Renal pelvis (tissue), 12 donors: ENCODE measurements at places on chromosomes 7 and 10. TPM values are rescaled to one million over a fixed set of nuclear protein-coding genes. Genes with fewer than 3 reads are reported as not detected.

The PRTFDC1 gene
- polyA plus RNA-seq = 34.5 TPM

- no peak for DNase-seq
Measured at GRCh38 chr10:8403711-8404371, 349.4 kb downstream of the GATA3 start.

GRCh38 chr7:41796331-41796730 lies 93.4 kb upstream of the INHBA start:
- DNase-seq = no peak

The TFPI2 gene
- polyA plus RNA-seq = 10.8 TPM

- DNase-seq = no peak
Measured at GRCh38 chr10:71268247-71268691, 50.8 kb upstream of the SLC29A3 start.

GRCh38 chr10:14601872-14602725 lies 172.6 kb downstream of the FAM107B start:
- no peak for DNase-seq

- peak; percentile 1 for DNase-seq
Measured at GRCh38 chr7:156305351-156305750, 335.2 kb upstream of the RNF32 start.

The NPY4R2 gene
- not detected for polyA plus RNA-seq

- DNase-seq = no peak
Measured at GRCh38 chr10:43218951-43219837, 47.7 kb downstream of the RASGEF1A start.

The LMOD2 gene
- 0.25 TPM for polyA plus RNA-seq

The RBP3 gene
- 0.23 TPM for polyA plus RNA-seq

DNA sequence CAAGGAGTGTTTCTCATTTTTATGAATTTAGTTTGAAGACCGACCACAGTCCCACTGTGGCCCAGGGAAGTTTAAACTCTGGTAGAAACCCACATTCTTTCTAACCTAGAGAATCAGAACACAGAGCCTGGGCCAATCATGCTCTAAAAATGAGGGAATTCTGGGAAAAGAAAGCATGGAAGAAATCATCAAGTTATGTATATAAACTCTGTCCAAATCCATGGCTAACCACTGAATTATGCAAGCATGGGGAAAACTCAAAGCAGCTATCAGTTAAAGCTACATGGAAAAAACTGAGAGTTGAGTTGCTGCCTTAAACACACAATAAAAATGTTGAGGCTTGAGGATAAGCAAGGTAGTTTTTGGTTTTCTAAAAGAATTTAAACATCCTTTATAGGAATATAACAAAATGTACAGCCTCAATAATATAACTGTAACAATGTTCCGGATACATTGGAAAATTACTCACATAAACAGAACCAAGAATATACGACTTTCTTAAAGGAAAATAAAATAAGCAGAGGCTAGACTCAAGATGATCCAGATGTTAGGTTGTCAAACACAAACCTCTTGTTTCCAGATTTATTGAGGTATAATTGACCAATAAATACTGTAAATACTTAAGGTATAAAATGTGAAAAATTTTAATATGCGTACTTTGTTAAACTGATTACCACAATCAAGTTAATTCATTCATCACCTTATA lies 311.2 kb upstream of the GNAI1 start:
- DNase-seq = no peak

DNA sequence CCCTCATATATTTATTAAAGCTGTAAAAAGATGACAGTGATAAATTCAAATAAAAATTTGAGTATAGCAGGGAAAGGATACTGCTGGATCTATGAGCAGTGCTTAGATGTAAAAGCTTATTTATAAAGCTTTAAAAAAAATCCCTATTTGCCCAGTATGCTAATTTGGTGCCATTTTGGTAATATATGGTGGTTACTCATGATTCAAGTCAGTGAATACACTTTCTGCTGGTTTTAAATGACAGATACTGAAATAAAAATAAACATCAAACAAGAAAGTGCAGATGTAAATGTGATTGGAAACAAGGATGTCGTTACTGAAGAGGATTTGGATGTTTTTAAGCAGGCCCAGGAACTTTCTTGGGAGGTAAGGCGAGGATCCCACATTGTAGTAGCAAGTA lies 134.4 kb upstream of the SAMD8 start:
- DNase-seq = no peak

DNA sequence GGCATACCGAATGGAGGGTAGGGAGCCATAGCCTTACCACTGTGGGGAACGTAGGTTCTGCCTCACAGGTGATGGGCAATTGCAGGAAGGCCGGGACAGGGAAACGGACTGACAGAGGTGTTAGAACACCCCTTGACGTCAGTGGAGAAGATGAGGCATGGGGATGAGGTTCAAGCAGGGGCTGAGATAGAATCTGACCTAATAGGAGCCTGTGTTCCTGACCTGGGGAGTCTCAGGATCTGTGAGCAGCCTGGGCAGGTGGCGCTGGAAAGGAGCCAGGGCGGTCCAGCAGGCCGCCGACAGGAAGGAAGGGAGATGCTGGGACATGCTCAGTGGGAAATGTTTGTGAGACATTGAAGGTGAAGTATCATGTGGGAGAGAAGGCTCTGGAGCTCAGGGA lies 109.4 kb downstream of the WDFY4 start:
- DNase-seq = no peak

GRCh38 chr10:95242581-95243317 lies 48.1 kb downstream of the PDLIM1 start:
- DNase-seq = no peak

The MLXIPL gene
- 8.7 TPM for polyA plus RNA-seq

DNA sequence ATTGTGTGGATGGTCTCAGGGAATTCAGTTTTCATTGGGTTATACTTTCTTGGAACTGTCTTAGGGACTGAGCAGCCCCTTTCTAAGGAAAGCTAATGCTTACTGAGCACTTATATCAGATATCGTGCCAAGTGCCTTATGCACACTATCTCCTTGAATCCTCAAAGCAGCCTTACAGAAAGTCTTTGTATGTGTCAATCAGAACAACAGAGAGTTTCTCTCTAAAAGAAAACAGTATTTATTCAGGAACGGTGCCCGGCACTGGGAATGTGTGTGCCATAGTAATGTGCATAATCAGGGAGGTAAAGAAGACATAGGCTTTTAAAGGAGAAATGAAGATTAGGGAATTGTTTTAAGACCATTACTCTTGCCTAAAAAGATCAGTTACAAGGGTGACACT lies 17.3 kb downstream of the ANTXRL start:
- DNase-seq = no peak
